NCI-H1092 treated with DMSO at 0.1 percent for 48 hours (cell line): ENCODE measurements at places on chromosomes 4 and X.

DNA sequence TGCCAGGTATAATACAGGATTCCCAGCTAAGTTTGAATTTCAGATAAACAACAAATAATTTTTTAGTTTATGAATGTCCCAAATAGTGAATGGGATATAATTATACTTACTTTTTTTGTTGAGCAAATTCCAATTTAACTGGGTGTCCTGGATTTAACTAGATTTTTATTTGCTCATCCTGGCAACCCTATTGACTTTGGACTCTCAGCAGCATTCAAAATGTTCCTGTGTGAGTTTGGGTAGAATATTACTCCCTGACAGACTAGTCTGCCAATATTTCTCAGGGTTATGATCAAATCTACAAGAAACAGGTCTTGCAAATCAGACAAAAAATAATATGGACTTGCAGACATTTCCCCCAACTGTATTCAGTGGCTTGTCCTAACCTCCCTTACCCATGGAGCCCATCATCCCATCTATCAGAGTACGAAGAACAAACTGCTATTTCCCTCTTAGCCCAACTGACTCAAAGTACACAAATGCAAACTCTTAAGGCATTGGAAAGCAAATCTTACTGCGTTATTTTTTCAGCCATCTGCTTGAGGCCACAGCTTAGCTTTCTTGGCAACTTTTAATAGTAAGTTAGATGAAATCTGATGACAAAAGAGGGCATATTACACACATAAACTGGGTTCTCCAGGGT lies 20.7 kb downstream of the SETD7 start:
- DNase-seq: no peak

DNA sequence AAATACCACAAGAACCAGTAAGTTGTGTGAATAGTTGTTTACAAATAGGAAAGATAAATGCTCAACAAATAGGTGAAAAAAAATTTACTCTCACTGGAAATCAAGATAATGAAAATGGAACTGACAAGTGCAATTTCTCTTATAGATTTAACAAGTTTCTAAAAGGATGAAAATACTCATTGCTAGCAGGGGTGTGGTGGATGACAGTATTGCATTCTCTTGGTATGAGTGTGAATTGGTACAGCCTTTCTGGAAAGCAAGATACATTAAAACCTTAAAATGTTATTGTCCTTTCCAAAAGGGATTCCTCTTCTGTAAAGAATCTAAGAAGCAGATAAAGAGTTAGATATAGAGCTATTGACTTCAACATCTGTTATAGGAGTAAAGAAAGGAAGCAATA lies 240.0 kb upstream of the RPS6KA3 start:
- DNase-seq: no peak

GRCh38 chr4:15907430-15907829 lies 31.1 kb downstream of the FGFBP1 start:
- DNase-seq: no peak

- DNase-seq: no peak
Observed at GRCh38 chr4:129738175-129738574, 642.2 kb downstream of the C4orf33 start.

DNA sequence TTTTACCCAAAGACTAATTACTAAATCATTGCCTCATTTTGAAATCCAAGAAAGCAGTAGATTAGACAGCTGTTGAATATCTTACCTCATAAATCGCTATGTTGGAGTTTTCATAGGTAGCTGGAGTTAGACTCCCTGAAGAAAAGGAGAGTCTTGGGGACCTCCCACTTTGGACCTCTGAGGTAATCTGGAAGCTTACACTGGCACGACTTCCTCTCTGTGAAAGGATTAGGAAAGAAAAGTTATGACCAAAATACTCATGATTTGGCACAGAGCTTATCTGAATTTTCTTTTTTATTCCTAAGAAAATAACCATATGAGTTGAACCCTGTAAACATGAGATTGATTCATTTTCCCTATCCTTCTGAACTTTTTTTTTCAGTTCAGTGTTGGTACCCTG lies 40.6 kb downstream of the GUCY2F start:
- DNase-seq: no peak

DNA sequence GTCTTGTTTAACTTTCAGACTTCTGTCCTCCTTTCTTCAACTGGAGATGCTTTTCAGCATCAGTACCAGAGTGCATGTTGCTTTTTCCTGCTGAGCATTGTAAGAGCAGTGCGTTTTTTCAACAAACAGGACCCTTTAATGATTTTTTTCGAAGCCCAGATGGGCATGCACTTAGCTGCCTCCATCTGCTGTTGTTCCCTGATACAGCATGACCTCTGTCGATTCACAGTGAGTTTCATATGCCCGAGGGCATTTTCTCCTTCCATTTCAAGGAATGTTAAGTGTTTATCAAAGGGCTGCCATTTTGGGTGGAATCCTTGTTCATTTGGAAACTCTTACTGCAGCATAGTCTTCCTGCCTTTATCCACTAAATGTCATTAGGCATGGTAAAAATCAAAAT lies 428.6 kb downstream of the DTHD1 start:
- no peak for DNase-seq

DNA sequence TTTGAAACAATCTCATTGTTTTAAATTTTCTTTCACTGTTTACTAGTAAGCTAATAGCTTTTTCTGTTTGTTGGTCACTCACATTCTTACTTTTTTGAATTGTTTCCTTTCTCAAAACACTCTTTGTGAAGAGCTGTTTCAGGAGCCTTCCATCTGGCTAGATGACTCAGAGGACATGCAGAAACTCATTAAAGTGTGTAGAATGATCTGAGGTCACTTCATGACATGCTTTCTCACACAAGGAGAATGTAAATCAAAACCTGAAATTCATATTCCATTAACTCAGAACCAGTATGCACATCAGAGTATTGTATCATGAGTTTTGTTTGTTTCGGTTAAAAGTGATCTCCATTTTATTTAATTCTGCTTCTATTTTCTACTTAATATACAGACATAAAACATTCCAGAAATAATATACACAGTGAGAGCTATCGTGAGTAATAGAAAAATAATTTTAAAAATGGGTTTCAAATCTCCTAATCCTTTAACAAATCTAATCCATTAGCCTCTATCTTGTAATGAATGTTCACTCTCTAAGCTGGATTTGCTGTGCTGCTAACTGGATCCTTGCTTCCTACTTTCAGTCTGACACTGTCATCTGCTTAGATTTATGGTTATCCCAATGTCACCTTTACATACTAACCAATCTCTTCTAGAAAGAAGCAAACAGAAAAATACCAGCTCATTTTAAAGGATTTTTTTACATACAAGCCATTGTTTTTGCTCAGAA lies 449.6 kb downstream of the FSTL5 start:
- no peak for DNase-seq

DNA sequence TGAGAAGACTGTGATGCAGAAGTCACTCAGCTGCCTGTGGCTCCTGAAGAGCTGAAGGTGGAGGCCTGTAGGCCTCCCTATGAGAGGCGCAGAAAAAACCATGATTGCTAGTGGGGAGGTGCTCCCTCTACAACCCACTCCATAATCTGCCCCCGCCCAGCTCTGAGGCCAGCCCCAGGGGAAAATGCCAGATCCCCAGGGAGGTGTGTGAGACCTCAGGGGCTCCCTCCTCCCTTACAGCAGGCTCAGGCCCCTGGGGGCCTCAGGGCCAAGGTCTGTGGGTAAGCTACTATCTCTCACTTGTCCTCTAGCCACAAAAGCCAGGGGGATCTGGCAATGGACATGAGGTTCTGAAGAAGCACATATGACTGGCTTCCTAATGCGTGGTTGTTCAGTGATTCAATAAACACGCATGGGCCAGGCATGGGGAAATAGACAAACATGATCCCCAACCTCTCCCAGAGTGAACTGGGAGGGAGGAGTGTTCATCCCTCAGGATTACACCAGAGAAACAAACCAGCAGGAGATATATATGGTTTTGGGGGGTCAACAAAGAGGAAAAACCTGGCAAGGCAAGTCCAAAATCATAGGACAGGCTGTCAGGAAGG lies 51.0 kb upstream of the MTM1 start:
- no peak for DNase-seq
